AG08396 (cell line): ENCODE measurements at places on chromosomes 4 and X.
A peak's percentile ranks its signal among the peaks of the same experiment; 100 is the strongest.

DNA sequence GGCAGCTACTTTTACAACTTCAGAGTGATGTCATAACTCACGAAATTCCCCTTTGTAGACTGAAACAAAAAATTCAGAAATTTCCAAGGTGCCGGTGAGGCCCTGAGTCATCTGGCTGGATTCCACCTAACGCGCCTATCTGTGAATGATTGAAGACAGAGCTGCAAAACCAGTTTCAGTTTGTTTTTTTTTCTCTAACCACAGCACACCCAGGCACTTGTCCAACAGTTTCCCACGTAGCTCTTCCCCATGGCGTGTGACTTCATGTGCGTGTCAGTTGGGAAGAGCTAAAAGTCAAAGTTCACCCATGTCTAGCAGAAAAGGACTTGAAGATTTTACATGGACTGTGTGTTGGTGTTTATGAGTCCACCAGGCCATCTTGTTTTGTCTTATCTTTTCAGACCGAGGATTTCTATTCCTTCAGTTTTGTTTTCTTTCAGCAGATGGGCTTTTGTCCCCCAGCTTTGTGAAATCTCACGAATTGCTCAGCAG lies 16.4 kb downstream of the TCEANC start:
- peak; percentile 73 for DNase-seq

- DNase-seq, result no peak
These were observed 135.2 kb upstream of the TSPAN5 start for GRCh38 chr4:98793658-98794057.

DNA sequence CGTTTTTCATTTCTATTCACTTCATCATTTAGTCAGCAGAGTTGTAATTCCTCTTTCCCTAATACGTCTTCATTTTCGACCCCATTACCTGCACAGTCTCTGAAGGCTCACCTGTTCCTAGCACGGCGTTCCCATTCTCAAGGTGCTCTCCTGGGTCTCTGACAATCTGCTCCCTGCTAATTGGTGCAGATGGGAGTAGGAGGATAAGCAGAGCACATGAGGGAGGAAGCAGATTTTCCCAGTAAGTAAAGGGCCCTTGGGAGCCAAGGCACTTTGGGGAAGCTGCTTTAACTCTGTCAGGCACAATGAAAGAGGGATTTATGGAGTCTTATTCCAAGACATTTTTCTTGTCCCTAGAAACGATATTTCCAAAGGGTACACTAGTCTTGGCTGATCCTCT lies 466.4 kb downstream of the STIM2 start:
- no peak for DNase-seq

DNA sequence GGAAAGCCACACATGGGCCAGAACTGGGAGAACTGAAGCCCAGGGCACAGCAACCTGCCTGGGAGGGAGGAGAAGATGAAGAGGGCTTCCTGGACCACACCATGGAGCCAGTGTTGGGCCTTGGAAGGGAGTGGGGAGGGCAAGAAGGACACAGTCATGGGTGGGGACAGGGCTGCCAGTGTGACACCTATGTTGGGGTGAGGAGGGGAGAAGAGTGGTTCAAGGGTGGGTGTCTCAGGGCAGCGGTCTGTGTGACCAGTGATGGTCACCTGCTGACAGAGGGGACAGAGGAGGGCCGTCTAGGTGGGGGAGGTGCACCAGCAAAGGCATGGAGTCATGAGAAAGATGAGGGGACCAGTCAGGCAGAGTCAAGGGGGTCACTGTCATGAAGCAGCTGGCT lies 13.8 kb downstream of the MAGED2 start:
- DNase-seq, result no peak

GRCh38 chr4:176641237-176641636 lies 151.5 kb downstream of the VEGFC start:
- DNase-seq, result no peak

DNA sequence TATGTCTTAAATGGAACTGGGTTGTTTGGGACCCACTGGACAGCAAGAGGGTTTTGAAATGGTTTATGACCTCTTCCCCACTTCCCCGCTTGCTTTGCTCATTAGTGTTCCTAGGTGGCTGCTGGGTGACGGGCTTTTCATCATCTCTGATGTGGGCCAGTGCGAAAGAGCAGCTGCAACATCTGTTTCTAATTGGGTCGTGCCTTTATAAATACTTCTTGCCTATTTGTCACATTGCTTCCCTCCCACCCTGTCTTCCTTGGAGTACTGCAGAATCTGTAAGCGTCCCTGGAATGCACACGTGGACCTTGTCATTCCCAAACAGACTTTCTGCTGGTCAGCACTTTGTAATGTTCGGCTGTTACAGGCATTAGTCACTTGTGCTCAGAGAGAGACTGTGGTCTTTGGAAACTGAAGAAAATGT lies 35.2 kb downstream of the SEPTIN11 start:
- DNase-seq, result peak; percentile 74

- no peak for DNase-seq
These were observed 74.4 kb downstream of the CD38 start for GRCh38 chr4:15852524-15852923.

DNA sequence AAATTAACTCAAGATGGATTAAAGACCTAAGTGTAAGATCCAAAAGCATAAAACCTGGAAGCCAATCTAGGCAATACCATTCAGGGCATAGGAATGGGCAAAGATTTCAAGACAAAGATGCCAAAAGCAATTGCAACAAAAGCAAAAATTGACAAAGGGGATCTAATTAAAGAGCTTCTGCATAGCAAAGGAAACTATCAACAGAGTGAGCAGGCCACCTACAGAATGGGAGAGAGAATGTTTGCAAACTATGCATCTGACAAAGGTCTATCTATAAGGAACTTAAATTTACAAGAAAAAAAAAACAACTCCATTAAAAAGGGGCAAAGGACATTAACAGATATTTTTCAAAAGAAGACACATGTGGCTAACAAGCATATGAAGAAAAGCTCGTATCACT lies 171.9 kb downstream of the RAB28 start:
- no peak for DNase-seq

GRCh38 chrX:87160435-87161010 lies 357.1 kb upstream of the KLHL4 start:
- no peak for DNase-seq

GRCh38 chrX:38847206-38847902 lies 46.1 kb downstream of the MID1IP1 start:
- no peak for DNase-seq

- DNase-seq, result no peak
These were observed 3.7 kb downstream of the LIMCH1 start for GRCh38 chr4:41541687-41542094.

DNA sequence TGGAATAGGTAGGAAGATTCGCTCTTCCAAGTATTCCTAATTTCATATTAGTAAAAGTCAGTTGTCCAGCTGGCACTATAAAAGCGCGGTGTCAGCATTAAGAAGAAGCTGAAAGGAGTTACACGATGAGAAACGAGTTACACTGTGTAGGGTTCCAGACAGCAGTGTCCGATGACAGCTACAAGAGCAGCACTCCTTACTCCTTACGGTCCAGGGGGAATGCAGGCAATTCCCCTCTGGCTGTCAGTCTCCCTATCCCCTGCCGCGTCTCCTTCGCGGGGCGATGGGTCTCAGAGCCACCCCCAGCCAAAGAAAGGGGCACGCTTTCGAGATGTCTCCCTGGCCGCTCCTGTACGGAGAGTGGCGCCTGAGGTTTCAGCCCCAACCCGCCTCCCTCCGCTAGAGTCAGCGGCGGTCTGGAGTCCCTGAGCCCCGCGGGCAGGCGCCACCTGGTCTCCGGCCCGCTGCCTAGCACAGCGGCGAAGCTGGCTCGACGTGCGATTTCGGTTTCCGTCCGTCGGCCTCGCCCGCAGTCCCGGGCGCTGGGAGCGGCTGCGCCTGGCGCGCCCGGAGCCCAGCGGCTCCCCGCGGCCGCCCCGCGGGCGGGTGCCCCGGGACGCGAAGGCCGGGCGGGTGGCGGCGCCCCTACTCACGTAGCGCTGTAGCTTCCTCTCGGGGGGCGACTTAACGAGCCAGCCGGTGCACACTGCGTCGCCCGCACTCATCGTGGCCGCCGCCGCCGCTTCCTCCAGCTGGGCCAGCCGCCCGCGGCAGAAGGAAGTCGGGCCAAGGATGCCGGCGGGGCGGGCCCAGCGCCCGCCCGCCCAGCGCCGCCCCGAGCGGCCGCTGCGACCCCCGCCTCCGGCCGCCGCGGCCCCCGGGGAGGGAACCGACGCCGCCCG lies at the start of gene GAB3:
Gene GAB3, minus strand, starts transcription at position 777 of the 902 bp plus-strand sequence. Its CDS starts 52 bp downstream, at position 725.
- DNase-seq, result no peak

DNA sequence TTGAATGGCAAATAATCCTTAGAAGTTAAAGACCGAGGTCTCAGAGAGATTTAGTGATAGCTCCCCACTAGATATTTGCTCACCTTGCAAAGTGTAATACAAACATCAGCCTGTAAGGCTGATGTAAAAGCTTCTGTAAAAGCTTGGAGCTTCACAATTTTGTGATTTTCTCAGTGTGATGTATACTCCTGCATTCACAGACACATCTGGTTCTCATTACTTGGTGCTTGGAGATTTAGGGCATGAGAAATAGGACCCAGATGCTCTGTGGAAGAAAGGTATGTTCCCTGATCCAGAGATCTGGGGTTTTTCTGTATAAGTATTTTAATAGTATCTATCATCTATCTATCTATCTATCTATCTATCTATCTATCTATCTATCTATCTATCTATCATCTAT lies 1664.3 kb downstream of the C4orf33 start:
- no peak for DNase-seq

DNA sequence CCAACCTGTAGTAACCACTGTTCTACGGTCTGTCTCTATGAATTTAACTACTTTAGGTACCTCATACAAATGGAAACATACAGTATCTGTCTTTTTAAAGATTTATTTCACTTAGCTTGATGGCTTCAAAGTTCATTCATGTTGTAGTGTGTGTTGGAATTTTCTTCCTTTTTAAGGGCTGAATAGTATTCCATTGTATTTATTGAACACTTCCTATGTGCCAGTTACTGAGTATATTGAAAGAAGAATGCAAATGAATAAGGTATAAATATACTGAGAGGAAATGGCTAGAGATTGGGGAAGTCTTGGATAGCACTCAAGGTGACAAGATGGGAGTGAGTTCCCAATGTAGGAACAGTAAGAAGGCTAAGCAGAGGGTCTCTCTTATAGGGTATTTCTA lies 17.3 kb downstream of the TBC1D19 start:
- no peak for DNase-seq

DNA sequence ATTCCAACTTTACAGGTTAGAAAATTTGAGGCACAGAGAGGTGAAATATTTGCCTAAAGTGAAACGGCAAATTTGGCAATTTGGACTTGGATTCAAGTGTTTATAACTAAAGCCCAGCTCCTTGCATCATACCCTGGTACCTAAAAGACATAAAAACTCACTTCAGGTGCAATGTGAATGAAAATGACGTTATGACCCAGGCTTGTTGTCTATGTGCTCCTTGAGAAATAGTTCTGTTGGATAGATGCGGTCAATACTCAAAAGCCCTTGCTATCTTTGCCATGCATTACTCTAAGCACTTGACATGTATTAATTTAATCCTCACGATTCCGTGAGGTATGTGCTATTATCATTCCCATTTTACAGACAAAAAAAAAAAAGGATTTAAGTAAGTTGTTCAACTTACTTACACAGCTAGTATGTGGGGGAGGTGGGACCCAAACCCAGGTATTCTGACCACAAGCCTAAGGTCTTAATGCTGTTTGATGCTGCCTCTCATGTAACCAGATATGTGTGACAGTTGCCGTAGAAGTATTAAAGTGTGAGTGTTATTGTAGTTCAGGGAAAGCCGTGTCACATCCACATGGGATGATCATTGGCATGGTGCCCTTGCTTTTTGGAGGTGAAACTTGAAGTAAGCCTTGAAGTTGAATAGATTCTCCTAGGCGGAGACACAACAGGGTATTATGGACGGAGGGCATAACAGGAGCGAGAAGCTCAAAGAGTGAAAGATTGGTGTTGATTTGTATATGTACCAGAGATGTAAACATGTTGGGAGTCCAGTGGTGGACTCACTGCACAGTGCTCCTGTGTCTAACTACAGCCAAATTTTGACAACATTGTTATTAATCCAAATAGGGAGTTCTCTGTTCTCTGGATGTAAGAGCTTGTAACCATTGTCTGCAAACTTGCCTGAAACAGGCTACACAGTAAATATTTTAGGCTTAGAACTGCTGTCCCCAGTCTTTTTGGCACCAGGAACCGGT lies 3.1 kb downstream of the SCML1 start:
- DNase-seq, result no peak

DNA sequence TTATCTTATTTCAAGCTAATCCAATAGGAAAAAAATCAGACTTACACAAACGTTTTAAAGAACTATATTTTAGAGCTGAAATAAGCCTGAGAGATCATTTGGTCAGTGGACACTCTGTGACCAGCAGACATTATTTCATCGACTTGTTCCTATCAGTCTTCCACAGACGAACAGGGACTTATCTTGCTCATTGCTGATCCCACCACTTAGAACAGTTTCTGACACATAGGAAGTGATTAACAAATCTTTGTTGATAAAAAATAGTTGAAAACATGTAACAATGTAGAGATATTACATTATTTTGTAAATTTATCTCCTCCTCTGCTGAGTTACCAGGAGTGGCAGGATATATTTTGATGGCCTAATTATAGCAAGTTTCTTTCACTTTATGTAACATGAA lies 65.8 kb downstream of the TAPT1 start:
- no peak for DNase-seq

- DNase-seq, result peak; percentile 65
These were observed 1.2 kb downstream of the CD38 start for GRCh38 chr4:15779306-15779705.

- DNase-seq, result peak; percentile 2
These were observed 52.1 kb downstream of the NPY5R start for GRCh38 chr4:163395758-163396157.

GRCh38 chrX:129510331-129510730 lies 13.0 kb downstream of the SMARCA1 start:
- no peak for DNase-seq

DNA sequence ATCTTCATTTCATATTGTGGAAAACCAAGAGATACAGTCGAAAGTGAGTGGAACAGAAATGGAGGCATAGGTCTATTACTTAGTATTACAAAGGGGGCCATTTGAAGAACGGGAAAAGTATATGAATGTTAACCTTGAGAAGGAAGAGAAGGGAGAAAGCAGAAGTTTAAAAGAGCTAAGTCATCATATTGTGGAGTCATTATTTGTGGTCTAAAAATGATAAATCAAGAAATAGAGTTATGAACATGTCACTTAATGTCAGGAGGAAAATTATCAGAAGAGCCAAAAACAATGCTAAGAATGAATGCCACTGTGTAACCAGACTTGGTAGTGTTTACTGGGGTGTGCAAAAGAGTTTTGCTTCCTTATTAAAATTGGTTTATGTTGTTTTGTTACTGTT lies 589.5 kb upstream of the LCORL start:
- no peak for DNase-seq

DNA sequence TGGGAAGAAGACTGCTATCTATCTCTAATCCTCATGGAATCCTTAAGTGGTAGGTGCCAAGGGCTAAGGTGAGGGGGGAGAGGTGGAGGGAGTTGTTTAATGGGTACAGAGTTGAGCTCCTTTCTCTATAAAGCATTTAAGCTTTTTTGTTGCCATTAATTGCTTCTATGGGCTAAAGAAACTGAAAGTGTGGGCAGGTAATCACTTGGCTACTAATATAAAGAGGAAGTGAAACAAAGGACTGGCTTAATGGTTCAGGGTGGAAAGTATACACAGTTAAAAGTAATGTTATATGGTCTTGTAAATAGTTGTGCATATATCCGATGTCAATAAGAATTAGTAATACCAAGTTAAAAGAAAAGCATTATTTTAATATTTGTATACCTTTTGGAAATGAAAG lies 83.9 kb downstream of the POLA1 start:
- DNase-seq, result no peak

GRCh38 chr4:72489267-72489666 lies 79.8 kb downstream of the ADAMTS3 start:
- DNase-seq, result no peak

- DNase-seq, result no peak
These were observed 30.1 kb downstream of the MYOZ2 start for GRCh38 chr4:119165767-119166166.

- no peak for DNase-seq
These were observed 50.3 kb downstream of the HTRA3 start for GRCh38 chr4:8319731-8320385.
